ENCODE measurements at places on chromosomes 12 and 14. TPM values are rescaled to one million over a fixed set of nuclear protein-coding genes. Genes with fewer than 3 reads are reported as not detected.

DNA sequence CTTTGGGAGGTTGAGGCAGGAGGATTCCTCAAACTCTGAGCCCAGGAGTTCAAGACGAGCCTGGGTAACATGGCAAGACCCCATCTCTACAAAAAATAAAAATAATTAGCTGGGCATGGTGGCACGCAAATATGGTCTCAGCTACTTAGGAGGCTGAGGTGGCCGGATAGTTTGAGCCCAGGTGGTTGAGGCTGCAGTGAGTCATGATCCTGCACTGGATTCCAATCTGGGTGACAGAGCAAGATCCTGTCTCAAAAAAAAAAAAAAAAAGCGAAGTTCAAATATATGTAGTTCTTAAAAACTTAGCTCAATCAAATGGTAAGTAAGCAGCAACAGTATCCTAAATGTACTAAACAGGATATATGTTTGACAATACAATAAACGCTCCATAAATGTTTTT lies 85.5 kb upstream of the SSTR1 start:
- H3K27ac ChIP-seq, result no peak overlapping the region
- H3K4me1 ChIP-seq, result no peaks in the 10 kb centered on the region
- H3K27me3 ChIP-seq, result no peaks in the 10 kb centered on the region

- no peak overlapping the region for H3K4me3 ChIP-seq
- no peaks in the 10 kb centered on the region for H3K27me3 ChIP-seq
- no peak for DNase-seq
- peaks cover 42% of the 10 kb centered on the region for H3K36me3 ChIP-seq
These were observed 184.7 kb downstream of the PRKCH start for GRCh38 chr14:61505815-61506809.

- H3K4me3 ChIP-seq, result no peak overlapping the region
- H3K36me3 ChIP-seq, result no peaks in the 10 kb centered on the region
- peaks cover 17% of the 10 kb centered on the region for H3K4me1 ChIP-seq
- no peaks in the 10 kb centered on the region for H3K27me3 ChIP-seq
- no peak overlapping the region for H3K27ac ChIP-seq
- DNase-seq, result no peak
These were observed 10.1 kb upstream of the BTG1 start for GRCh38 chr12:92155733-92156132.

DNA sequence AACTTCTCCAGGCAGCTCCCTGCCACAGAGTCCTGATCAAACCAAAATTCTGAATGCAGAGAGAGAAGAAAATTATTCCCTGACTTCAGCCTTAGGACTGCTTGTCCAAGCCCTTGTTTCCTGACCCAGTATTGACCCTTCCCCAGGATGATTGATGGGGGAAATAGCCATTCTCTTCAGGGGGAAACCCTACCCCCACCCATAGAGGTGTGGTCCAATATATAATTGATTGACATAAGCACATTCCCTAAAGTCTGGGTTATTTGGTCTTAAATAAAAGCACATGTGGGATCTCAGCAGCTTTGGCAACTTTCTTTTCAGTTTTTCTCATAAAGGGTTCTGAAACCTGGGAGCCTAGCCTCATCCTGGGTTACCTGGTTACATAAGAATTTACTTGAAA lies 201.2 kb upstream of the DDHD1 start:
- H3K4me3 ChIP-seq, result no peak overlapping the region
- H3K27me3 ChIP-seq, result no peaks in the 10 kb centered on the region
- H3K4me1 ChIP-seq, result no peaks in the 10 kb centered on the region
- no peak overlapping the region for H3K27ac ChIP-seq
- no peak for DNase-seq
- no peaks in the 10 kb centered on the region for H3K36me3 ChIP-seq

DNA sequence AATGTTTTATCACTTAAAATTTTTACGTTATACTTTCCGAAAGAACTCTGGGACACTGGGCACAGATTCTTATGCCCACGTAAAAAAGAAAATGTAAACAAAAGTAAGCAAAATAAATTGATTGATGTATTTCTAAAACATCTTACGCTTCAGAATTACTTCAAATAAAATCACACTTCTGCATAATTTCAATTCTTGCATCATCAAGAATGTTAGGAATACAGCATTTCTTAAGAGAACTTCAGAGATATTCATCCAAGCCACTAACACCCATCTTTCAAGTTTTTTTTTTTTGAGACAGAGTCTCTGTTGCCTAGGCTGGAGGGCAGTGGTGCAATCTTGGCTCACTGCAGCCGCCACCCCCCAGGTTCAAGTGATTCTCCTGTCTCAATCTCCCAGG lies 180.6 kb downstream of the MED13L start:
- DNase-seq, result no peak
- no peaks in the 10 kb centered on the region for H3K4me1 ChIP-seq
- no peak overlapping the region for H3K4me3 ChIP-seq
- no peaks in the 10 kb centered on the region for H3K36me3 ChIP-seq

The WDR20 gene
- total RNA-seq, result 51.2 TPM

The TMEM63C gene
- 1.5 TPM for total RNA-seq

GRCh38 chr14:99322731-99323599 lies 51.0 kb upstream of the BCL11B start:
- no peak for DNase-seq
- no peaks in the 10 kb centered on the region for H3K36me3 ChIP-seq
- H3K4me1 ChIP-seq, result no peaks in the 10 kb centered on the region
- no peak overlapping the region for H3K4me3 ChIP-seq
- peaks cover 22% of the 10 kb centered on the region for H3K27me3 ChIP-seq
- H3K27ac ChIP-seq, result no peak overlapping the region

The LGR5 gene
- total RNA-seq, result 0.25 TPM

DNA sequence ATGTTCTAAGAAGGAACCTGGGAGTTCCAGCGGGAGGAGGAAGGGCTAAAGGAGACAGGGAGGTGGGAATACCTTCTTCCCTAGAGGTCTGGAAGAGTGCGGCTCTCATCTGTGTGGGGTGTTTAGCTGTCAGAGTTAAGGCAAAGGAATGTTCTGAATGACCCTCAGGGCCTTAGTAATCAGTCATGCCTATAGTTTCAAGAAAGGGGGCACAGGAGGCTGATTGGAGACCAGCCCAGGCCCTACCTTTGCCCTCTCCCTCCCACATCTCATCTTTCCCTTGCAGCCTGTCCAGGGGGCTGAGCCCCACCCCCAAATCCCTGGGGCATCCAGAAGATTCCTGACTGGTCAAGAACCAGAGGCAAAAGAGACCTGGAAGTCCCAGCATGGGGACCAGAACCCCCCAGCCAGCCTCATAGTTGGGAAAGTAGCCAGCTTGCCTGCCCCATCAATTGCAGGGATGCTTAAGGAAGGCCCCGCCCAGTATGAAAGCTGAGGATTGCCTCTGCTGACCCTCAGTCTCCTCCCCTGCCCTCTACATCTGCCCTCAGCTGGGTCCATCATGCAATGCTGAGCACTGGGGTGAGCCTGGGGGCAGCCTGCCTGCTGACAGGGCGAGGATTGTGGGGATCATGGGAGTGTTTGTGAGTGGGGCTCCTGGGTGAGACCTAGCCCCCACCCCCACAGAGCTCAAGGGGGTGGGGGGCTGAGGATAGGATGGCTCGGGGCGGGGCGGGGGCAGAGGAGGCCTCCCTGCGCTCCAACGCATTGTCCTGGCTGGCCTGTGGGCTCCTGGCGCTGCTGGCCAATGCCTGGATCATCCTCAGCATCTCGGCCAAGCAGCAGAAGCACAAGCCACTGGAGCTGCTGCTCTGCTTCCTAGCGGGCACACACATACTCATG lies 1.8 kb downstream of the GPR162 start:
- no peak overlapping the region for H3K27ac ChIP-seq
- no peak overlapping the region for H3K4me3 ChIP-seq
- no peaks in the 10 kb centered on the region for H3K27me3 ChIP-seq
- no peaks in the 10 kb centered on the region for H3K36me3 ChIP-seq

- H3K4me3 ChIP-seq, result peak overlapping the region; percentile 7
- H3K4me1 ChIP-seq, result peaks cover 76% of the 10 kb centered on the region
- no peaks in the 10 kb centered on the region for H3K27me3 ChIP-seq
- H3K27ac ChIP-seq, result no peak overlapping the region
These were observed 3.3 kb downstream of the SP1 start for GRCh38 chr12:53383258-53383657.

The RTN1 gene
- 0.25 TPM for total RNA-seq

GRCh38 chr12:59871779-59872178 lies 275.9 kb downstream of the SLC16A7 start:
- H3K27ac ChIP-seq, result no peak overlapping the region
- no peak overlapping the region for H3K4me3 ChIP-seq
- no peak for DNase-seq
- no peaks in the 10 kb centered on the region for H3K4me1 ChIP-seq
- peaks cover 9% of the 10 kb centered on the region for H3K27me3 ChIP-seq

GRCh38 chr12:46843811-46844210 lies 18.0 kb upstream of the SLC38A4 start:
- DNase-seq, result no peak
- no peaks in the 10 kb centered on the region for H3K4me1 ChIP-seq
- no peak overlapping the region for H3K27ac ChIP-seq
- no peaks in the 10 kb centered on the region for H3K36me3 ChIP-seq
- H3K4me3 ChIP-seq, result no peak overlapping the region
- H3K27me3 ChIP-seq, result peaks cover 6% of the 10 kb centered on the region

DNA sequence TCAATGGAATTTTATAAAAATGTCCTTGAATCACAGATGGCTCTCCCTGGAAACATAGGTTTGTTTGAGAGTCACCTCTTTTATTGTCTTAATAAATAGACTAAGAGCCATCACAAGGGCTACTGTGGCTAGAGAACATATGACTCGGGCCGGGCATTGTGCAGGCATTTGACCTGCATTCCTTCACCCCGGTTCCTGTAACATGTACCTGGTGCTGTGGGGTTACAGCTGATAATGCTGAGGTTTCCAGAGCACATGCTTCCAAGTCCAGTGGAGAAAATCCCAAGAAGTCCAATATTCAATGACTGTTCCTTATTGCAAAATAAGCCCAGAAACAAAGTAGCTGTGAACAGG lies 1.0 kb upstream of the ACACB start:
- no peak overlapping the region for H3K27ac ChIP-seq
- no peaks in the 10 kb centered on the region for H3K36me3 ChIP-seq
- peaks cover 12% of the 10 kb centered on the region for H3K4me1 ChIP-seq

DNA sequence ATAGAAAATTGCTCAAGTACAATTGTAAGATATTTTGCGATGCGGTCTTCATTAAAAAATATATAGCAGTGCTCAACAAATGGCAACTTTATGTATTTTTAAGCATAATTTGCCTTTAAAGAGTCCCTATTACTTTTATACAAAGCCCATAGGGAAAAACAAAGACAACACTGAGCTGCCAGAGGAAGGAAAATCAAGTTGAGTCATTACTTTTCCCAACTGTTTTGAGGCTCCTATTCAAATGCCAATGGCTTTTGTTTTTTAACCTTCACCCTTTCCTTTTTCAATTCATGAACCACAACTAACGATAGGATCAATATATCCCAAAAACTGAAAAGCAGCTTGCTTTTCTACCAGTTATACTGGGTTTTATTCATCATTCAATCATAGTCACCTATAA lies 157.6 kb upstream of the PLEKHA5 start:
- H3K27me3 ChIP-seq, result no peaks in the 10 kb centered on the region
- no peak overlapping the region for H3K4me3 ChIP-seq
- no peak for DNase-seq
- H3K4me1 ChIP-seq, result no peaks in the 10 kb centered on the region

GRCh38 chr12:1115484-1116231 lies 124.6 kb downstream of the ERC1 start:
- no peaks in the 10 kb centered on the region for H3K27me3 ChIP-seq
- H3K4me1 ChIP-seq, result no peaks in the 10 kb centered on the region
- H3K27ac ChIP-seq, result no peak overlapping the region

DNA sequence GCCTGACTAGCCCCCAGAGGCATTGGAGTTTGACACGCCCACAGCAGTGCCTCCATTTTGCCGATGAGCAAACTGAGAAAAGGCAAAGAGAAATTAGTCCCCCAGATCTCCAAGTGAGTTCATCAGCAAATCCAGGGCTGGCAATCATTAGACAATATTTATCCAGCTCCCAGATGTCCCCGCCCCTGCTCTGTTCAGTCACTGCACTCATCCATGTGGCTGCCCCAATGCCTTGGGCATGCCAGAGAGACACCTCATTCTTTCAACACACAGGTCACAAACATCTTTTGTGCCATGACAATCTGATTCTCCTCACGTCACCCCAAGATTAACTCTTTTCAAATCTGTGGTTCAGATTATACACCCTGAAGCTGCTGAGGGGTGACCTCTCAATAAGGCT lies 43.5 kb downstream of the DPF3 start:
- H3K4me1 ChIP-seq, result no peaks in the 10 kb centered on the region
- no peak overlapping the region for H3K27ac ChIP-seq
- no peaks in the 10 kb centered on the region for H3K36me3 ChIP-seq
- no peak overlapping the region for H3K4me3 ChIP-seq
- no peaks in the 10 kb centered on the region for H3K27me3 ChIP-seq
- no peak for DNase-seq

GRCh38 chr14:98941481-98941880 lies 330.5 kb downstream of the BCL11B start:
- H3K27ac ChIP-seq, result no peak overlapping the region
- no peaks in the 10 kb centered on the region for H3K27me3 ChIP-seq
- peaks cover 11% of the 10 kb centered on the region for H3K4me1 ChIP-seq
- no peak for DNase-seq
- no peak overlapping the region for H3K4me3 ChIP-seq
- H3K36me3 ChIP-seq, result no peaks in the 10 kb centered on the region

The OAS3 gene
- total RNA-seq, result 24.5 TPM

DNA sequence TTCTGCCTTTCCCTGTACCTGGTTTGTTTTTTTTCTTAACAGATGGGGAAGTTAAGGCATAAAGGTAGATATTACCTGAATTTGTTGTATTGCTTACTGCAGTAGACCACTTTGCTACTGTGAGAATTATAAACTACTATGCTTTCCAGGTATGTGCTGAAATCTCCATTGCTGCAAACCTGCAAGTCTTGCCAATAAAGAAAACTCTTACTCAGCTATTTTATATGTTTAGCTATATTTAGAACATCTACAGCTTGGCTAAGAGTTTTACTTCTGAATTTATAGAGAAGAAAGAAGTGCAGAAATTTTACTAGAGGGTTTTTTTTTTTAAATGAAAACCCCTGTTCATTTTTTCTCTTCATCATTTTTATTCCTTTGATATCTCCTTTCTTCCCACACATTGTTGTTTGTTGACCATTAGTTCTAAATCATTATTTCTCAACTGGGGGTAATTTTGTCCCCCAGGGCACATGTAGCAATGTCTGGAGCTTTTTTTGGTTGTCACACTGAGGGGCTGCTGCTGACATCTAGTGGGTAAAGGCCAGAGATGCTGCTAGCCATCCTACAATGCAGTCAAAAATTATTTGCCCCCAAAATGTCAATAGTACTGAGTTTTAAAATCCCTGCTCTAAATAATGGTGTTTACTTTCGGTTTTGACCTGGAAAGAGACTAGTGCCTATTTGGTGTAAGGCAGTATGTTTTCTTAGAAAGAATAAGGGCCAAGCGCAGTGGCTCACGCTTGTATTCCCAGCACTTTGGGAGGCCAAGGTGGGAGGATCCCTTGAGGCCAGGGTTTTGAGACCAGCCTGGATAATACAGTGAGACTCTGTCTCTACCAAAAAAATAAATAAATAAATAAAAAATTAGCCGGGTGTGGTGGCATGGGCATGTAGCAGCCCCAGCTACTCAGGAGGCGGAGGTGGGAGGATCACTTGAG lies 48.6 kb downstream of the PCNX1 start:
- H3K36me3 ChIP-seq, result peaks cover 8% of the 10 kb centered on the region
- H3K27ac ChIP-seq, result no peak overlapping the region
- DNase-seq, result peak; percentile 55
- H3K4me3 ChIP-seq, result no peak overlapping the region

The REM2 gene
- total RNA-seq, result 4.1 TPM

GRCh38 chr14:82003426-82003825 lies 469.8 kb upstream of the SEL1L start:
- no peak overlapping the region for H3K27ac ChIP-seq
- no peak for DNase-seq
- H3K36me3 ChIP-seq, result no peaks in the 10 kb centered on the region
- H3K27me3 ChIP-seq, result no peaks in the 10 kb centered on the region
- no peaks in the 10 kb centered on the region for H3K4me1 ChIP-seq

The A2ML1 gene
- not detected for total RNA-seq

The GALNT16 gene
- 0.13 TPM for total RNA-seq
